ENCODE measurements at places on chromosomes 5 and 9.

DNA sequence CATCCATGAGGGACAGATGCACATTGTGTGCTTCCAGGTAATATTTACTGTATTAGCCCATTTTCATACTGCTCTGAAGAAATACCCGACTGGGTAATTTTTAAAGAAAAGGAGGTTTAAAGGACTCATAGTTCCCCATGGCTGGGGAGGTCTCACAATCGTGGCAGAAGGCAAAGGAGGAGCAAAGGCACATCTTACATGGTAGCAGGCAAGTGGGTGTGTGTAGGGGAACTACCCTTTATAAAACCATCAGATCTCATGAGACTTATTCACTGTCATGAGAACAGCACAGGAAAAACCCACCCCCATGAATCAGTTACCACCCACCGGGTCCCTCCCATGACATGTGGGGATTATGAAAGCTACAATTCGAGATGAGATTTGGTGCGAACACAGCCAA, 148.8 kb upstream of the FBXL17 start:
- no peak for DNase-seq

GRCh38 chr5:1325870-1326531, 18.9 kb downstream of the CLPTM1L start:
- no peak for DNase-seq

GRCh38 chr9:132135456-132135855, 26.4 kb upstream of the NTNG2 start:
- DNase-seq: no peak

GRCh38 chr9:133602277-133602676, 6.9 kb downstream of the FAM163B start:
- no peak for DNase-seq

- DNase-seq: no peak
Observed at GRCh38 chr5:14201325-14202045, 58.3 kb downstream of the TRIO start.

GRCh38 chr9:86751207-86751606, 196.1 kb downstream of the GAS1 start:
- no peak for DNase-seq

- DNase-seq: no peak
Observed at GRCh38 chr9:124784509-124784908, 7.6 kb downstream of the OLFML2A start.

GRCh38 chr5:72488756-72489155, 18.5 kb downstream of the ZNF366 start:
- no peak for DNase-seq

GRCh38 chr9:1794547-1795270, 220.4 kb upstream of the SMARCA2 start:
- DNase-seq: no peak

DNA sequence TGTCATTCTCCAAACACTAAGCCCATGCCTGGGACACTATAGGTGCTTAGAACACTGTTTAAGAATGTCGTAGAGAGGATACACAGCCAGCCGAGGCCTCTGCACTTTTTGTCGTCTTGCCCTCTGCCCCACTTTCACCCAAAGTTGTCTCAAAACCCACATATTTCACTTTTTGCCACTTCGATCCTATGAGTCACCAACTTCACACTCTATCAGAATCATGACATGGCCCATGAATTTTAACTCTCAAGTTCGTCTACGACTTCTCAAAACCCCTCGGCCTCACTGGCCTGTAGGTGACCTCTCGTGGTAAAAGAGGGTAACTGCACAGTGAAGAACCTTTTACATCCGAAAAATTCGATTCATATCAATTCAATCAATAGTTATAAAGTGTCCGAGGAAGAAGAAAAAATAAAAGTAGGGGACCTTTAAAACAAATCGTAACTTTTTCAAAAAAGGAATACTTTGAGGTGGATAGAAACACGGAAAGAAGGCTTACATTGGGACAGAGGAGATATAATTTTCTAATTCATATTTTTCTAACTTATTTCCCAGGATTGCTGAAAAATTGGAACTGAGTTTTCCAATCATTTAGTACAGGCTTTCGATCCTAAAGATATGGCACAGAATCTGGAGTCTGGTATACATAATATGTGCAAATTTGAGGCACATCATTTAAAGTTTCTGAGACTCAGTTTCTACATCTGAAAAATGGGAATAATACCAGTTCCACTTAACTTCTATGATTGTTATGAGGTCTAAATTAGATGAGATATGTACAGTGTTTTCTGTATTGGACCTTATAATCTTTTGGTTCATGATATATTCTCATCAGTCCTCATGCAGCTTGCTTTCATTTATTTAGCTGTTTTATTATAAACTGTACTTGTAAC, 122.6 kb downstream of the APBA1 start:
- DNase-seq: peak; percentile 21

GRCh38 chr9:123605286-123605685, 249.3 kb downstream of the CRB2 start:
- no peak for DNase-seq

GRCh38 chr5:136802383-136802782, 437.0 kb upstream of the TRPC7 start:
- no peak for DNase-seq

DNA sequence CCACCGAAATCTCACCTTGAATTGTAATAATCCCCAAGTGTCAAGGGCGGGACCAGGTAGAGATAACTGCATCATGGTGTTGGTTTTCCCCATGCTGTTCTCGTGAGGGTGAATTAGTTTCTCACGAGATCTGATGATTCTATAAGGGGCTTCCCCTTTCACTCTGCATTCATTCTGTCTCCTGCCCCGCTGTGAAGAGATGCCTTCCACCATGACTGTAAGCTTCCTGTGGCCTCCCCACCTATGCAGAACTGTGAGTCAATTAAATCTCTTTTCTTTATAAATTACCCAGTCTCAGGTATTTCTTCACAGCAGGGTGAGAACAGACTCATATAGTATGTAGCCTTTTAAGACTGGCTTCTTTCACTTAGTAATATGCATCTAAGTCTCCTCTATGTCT, 128.1 kb upstream of the NR5A1 start:
- no peak for DNase-seq

DNA sequence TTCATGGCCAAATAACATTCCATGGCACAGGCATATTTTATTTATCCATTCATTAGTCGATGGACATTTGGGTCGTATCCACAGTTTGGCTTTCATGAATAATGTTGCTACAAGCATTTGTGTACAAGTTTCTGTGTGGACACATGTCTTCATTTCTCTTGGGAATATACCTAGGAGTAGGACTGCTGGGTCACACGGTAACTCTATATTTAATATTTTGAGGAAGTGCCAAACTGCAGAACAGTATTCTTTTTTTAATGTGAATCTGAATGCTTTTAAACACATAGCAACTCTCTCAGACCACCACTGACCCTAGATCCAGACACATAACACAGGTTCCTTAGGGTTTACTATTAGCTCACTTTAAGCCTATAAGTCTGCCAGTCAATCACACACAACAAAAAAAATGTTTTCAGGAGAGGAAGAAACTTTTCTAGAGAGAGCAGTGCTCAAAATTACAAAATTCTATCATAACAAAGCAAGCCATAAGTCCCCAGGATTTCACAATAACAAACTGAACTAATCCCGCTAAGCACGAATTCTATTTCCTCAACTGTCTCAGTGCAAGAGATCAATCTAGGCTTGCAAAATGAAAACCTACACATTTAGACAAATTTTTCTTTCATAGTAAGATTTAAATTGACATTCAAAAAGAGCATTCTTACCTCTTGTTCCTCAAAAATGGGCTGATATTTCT, 41.8 kb upstream of the GABBR2 start:
- DNase-seq: no peak

DNA sequence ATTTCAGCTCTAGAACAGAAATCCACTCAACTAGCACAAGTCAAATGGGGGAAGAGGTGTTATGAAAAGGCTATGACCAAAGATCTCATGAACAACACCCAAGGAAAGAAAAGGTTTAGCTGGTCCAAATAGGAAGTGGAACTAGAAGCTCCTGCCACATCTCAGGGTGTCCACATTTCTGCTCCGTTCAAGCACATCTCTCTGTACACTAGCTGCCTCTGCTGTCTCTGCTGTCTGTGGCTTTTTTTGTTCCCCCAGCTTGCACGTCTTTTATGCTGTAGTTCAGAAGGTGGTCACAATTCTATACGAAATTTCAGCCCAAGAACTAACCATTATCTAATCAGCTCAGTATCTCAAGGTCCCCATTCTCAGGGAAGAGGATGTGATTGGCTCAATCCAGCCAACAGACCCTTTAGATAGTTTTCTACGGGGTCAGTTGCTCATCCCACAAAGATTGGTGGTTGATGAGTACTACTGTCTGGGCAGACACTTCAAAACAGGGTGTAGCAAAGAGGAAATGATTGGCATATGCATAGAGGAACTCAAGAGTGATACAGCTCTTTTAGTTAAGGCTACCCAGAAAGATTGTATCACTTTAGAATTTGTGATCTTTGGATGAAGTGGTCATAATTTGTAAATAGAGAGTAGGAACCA, 44.0 kb downstream of the FANCC start:
- no peak for DNase-seq

GRCh38 chr9:117672369-117672768, 31.8 kb upstream of the TLR4 start:
- DNase-seq: no peak

DNA sequence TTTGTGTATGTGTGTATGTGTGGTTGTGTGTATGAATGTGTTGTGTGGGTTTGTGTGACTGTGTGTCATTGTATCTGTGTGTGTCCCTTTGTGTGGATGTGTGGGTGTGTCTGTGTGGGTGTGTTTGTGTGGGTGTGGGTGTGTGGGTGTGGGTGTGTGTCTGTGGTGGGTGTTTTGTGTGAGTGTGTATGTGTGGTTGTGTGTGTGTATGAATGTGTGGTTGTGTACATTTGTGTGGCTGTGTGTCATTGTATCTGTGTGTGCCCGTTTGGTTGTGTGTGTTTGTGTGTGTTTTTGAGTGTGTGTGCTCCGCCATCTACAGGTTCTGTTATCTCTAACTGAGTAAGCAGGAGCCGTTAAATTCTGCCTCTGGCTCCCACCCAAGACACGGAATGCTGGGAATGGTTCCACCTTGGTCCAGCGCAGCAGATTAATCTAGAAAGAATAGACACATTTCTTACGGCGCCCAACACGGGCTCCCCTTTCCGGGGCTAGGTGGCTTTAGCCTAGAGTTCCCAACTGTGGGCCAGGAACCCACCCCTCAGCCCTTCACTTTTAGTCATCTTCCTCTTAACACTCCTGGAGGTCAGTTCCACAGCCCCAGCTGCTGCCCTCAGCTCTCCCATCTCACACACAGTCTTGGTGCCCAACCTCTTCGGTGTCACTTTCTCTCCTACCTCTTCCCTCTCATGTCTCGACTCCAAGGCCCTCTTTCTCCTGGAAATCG, 197.1 kb downstream of the TTLL11 start:
- no peak for DNase-seq

DNA sequence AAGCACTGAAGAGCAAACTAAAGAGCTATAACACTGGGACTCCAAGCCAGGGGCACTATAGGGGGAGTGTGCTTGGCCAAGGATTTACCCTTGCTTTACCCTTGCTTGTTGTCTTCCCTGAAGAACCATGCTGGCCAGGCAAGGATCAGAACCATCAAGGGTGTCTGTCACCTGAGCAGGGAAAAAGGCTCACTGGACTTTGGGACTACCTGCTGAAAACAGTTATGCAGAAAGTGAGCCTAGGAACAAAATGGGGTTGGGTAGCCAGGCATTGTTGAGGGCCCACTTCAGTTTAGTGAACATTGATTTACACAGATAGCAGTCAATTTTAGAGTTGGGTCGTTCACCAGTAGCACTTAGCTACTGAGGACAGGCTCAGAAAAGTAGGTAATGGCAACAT, 8.0 kb upstream of the TMEM171 start:
- DNase-seq: no peak

All from fibroblast of the conjunctiva (primary cell).